G401 (cell line): ENCODE measurements at places on chromosomes 2 and 18.
A peak's percentile ranks its signal among the peaks of the same experiment; 100 is the strongest.

DNA sequence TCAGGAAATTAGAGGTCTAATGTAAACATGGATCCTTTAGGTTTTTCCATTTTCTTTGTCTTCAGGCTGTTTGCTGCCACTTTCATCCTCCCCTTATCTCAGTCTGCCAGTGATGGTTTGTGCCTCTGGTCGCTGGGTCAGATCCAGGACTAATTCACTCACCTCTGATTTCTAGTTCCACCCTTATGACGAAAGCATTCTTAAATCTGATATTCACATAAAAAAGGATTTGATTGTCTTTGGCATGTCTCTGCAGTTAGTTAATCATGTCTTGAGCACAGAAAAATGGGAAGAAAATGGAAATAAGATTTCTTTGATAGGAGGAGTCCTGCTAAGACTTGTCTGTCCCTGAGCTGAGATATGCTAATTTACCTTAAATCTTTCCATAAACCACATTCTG, 4.6 kb downstream of the IL1RL1 start:
- DNase-seq, result no peak

GRCh38 chr2:216649574-216649973, 16.4 kb downstream of the IGFBP2 start:
- DNase-seq, result no peak

- peak; percentile 80 for DNase-seq
Measured at GRCh38 chr2:10043256-10043905, at the start of gene KLF11. Gene KLF11 (plus strand): TSS chr2:10043550. CDS start chr2:10043717, 167 bp downstream.

DNA sequence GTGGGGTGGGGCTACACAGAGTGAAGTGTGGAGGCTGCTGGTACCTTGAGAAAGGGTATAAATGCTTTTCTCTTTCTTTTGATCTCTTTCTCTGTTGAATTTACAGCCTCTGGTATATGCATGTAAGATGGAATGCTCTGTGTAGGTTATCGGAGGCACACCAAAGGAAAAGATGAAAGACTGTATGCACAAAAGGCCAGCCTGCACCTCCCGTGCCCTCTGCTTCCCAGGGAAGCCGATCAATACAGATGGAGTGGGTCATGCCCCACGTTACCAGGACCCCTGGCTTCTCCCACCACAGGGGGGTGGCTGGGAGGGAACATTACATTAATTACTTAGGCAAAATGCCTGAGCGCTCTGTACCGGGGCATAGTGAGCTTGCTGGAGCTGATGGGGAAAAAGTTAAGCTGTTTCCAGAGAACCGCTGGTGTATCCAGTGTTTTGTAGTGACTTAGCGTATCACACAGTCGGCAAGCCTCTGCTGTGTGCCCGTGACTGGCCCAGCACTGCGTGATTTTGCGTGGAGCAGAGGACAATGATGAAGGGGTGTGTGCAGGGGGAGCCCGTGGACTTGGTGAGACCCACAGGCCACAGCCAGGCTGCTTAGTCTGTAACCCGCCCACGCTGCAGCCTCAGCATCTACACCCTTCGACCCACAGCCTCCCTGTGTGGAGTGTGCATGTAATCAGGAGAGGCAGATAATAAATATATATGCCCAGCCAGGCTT, 8.0 kb downstream of the ALLC start:
- no peak for DNase-seq

DNA sequence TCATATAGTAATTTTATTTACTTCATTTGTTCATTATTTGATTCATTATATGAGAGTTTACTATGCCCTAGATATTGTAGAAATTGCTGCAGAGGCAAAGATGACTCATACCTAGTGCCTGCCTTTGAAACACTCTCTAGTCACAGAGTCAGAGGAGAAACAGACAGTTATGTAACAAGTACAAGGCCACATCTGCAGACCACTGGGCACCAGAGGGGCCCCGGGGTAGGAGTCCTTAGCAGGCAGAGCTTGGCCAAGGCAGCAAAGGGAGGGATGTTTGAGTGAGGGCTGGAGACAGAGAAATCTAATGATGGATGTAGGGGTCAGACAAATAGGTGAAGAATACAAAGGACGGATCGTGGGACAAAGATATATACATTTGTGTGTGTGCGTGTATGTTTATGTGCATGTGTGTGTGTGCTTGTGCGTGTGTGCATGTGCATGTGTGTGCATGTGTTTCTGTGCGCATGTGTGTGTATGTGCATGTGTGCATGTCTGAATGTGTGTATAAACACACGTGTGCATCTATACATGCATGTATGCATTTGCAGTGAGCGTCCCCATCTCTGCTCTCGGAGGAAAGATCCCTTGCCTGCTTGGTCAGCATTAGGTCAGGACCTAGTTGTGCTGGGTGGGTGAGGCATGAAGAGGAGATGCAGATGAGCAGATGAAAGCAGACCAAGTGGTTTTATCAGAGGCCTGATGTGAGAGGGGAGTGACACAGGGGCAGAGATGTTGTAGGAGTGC, 170.6 kb upstream of the MYT1L start:
- DNase-seq, result no peak
